SK-MEL-5 (cell line): ENCODE measurements at places on chromosomes 5 and 9.

DNA sequence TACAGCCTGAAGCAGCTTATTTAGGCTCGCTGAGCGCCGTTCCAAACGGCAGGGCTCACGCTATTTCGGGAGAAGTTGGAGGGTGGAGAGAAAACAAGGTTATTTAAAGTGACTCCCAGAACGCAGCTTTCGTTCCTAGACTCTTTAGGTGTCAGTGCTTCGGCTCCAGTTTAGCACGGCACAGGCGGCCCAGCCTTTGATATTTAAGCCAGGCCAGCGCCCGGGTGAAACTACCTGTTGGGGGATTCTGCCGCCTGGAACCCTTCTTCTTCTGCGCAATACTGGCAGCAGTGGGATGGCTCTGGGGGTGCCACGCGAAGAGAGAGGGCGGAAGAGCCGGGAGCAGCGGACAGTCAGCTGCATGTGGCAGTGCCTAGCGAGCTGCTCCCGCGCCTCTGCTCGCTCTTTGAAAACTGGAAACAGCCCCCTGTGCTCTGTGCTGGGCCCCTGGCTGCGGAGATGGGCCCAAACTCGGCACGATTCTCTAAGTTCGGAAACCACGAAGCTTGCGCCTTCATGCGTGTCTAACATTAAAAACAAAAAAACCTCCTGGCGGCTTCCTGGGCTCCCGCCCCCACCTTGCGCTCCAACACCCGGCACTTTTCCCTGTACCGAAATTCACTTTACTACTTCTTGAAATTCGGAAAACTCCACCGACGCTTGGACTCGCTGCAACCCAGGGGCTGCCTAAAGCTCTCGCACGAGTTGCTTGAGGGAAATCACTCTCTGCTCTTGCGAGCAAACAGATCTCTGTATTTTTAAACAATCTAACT is 34.6 kb upstream of the NFIB start:
- no peak for DNase-seq

DNA sequence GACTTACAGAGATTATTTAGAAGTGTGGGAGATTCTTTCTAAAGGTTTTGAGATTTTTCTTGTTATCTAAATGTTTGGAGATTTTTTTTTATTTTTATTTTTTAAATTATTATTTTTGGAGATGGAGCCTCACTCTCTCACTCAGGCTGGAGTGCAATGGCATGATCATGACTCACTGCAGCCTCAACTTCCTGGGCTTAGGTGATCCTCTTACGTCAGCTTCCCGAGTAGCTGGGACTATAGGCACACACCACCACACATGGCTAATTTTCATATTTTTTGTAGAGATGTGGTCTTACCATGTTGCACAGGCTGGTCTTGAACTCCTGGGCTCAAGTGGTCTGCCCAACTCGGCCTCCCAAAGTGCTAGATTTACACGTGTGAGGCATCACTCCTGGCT is 694.5 kb downstream of the TLE1 start:
- DNase-seq: no peak

DNA sequence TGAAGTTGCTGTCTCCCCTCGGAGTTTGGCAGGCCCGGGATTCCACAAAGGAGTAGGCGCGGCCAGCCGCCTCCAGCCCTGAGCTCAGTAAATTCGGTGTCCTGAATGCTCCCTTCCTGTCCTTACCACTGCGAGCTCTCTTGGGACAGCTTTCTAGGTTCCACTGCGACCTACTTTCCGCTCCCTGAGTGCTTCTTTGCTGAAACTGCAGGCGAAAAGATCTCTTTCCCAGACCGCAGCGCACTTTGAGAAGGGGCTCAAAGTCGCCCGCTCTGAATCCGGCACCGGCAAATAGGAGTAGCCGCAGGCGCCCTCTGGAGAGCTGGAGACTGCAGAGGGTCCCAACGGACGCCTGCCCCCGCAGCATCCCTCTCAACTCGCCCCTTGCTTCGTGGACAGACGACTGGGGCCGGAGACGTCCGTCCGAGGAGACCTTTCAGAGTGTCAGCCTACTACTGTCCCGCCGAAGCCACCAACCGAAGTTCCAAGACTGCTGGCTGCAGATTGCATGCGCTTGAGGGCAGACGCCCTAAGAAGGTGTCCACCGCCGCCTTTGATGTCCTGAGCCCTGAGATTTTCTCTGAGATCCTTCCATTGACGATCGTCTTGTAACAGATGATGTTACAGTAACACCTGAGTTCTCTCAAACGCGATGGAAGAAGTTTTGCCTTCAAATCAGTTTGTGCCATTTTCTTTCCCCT is 96.0 kb downstream of the ANXA2R start:
- no peak for DNase-seq

GRCh38 chr5:175082866-175083590 is 358.6 kb downstream of the MSX2 start:
- DNase-seq: no peak

- no peak for DNase-seq
Measured at GRCh38 chr9:83623679-83624076, 735 bp downstream of the IDNK start.

- no peak for DNase-seq
Measured at GRCh38 chr9:135879237-135879601, 28.1 kb downstream of the CAMSAP1 start.

DNA sequence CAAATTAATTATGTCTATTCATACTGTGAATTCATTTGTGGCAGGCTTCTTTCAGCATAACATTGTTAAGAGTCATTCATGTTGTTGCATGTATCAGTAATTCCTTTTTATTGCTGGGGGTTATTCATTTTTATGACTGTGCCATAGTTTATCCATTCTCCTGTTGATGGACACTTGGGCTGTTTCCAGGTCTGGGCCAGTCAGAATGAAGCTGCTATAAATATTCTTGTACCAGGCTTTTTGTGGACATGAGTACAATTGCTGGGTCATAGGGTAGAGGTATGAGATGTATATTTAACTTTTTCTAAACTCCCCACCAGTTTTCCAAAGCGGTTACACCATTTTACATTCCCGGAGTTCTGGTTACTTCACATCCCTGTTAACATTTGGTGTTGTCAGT is 13.6 kb downstream of the PRPF4 start:
- DNase-seq: no peak
